ENCODE measurements at places on chromosomes 5 and 9.

DNA sequence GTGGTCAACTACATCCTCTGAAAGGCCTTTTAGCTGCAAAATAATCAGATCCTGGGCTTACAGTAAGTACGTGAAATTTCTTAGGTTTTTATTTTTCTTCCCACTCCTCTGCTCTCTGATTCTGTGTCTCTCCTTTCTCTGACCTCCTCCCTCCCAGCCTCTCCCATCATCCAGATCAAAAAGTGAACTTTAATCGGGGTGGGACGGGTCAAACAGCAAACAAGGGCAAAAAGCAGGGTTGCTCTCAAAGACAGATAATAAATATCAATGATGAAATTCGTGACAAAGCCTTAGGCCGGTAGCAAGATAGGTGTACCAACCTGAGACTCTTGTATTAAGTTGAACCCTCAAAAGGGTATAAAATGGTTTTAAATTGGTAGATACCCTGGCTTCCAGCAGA lies 76.1 kb downstream of the RANBP17 start:
- DNase-seq: no peak

GRCh38 chr5:74389531-74390305 lies 250.8 kb downstream of the ENC1 start:
- no peak for DNase-seq

GRCh38 chr5:180825768-180826525 lies 23.3 kb upstream of the MGAT1 start:
- no peak for DNase-seq

GRCh38 chr5:39943811-39944210 lies 519.0 kb upstream of the DAB2 start:
- no peak for DNase-seq

GRCh38 chr9:37036776-37037502 lies 2.9 kb upstream of the PAX5 start:
- DNase-seq: no peak

GRCh38 chr5:142973932-142974331 lies 203.8 kb downstream of the ARHGAP26 start:
- no peak for DNase-seq

- DNase-seq: peak; percentile 51
These were observed 757 bp downstream of the CDC26 start for GRCh38 chr9:113274474-113275156.

GRCh38 chr9:84711936-84712335 lies 42.4 kb downstream of the NTRK2 start:
- no peak for DNase-seq

- DNase-seq: peak; percentile 55
These were observed 61.2 kb downstream of the TMEM174 start for GRCh38 chr5:73234204-73234555.

DNA sequence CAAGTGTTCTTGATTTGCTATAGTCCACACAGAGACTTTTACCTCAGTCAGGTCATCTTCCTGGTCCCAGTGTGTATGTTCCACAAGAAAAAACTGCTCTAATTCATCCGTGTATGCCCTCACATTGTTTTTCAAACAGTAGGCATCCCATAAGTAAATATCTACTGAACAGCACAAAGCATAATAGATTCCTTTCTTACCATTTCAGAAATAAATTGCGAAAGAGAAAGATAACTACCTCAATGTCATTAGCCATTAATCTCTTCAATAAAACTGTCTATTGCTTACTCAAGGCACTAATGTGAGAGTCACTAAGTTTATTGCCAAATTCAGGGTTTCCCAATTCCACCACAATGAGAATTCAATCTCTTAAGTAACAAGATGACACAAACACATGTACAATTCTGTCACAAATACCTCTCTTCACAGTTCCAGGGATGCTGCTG lies 9.6 kb downstream of the FBXW2 start:
- DNase-seq: no peak

GRCh38 chr9:123371805-123372590 lies 16.0 kb downstream of the CRB2 start:
- no peak for DNase-seq

DNA sequence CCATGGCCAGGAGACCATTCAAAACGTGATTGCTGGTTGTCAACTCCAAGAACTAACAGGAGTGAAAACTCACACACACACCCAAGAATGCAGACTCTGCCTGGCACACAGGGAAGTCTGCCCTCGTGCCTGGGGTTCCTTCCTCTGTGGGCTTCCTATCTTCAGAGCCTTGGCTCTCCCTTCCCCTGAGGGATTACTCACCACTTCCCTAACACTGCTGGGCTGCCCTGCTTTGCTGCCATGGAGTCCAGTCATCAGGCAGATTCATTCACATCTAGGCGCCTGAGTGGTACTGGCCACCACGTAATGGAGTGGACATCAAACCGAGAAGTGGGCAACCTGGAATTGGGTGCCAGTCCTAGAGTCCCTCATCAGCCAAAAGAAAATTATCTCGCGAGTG lies 76.4 kb upstream of the PRSS3 start:
- no peak for DNase-seq

GRCh38 chr9:137492464-137493363 lies 33.6 kb upstream of the NSMF start:
- peak; percentile 31 for DNase-seq

- DNase-seq: no peak
These were observed 18.6 kb downstream of the MED10 start for GRCh38 chr5:6359555-6360322.

- DNase-seq: no peak
These were observed 51.5 kb downstream of the PSD2 start for GRCh38 chr5:139847091-139847490.

- DNase-seq: no peak
These were observed 8.7 kb downstream of the PPP6C start for GRCh38 chr9:125180876-125181275.

DNA sequence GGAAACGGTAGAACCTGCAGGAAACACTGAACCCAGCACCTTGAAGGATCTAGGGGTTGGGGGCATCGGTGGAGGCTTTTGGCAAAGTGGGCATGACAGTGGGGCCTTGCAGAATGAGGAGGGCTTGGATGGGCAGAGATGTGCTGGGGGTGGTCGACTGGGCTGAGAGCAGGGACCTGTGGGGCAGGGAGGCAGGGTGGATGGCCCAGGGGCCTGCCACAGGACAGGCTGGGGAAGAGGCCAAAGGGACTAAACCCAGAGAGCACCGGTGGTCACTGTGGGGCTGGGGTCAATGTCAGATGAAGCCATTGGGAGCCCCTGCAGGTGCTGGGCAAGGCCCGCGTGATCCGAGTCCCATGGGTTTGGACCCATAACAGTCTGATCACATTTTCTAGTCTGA lies 175.3 kb downstream of the DAB2IP start:
- DNase-seq: no peak

- DNase-seq: no peak
These were observed 67.3 kb upstream of the TNFAIP8 start for GRCh38 chr5:119288379-119289033.

- no peak for DNase-seq
These were observed 19.3 kb downstream of the QRFP start for GRCh38 chr9:130877300-130877699.

- DNase-seq: no peak
These were observed 34.1 kb downstream of the CXXC5 start for GRCh38 chr5:139682016-139682975.

GRCh38 chr5:136276946-136277345 lies 84.0 kb upstream of the SMIM32 start:
- no peak for DNase-seq

GRCh38 chr5:105751908-105752307 lies 1918.8 kb downstream of the EFNA5 start:
- DNase-seq: no peak

DNA sequence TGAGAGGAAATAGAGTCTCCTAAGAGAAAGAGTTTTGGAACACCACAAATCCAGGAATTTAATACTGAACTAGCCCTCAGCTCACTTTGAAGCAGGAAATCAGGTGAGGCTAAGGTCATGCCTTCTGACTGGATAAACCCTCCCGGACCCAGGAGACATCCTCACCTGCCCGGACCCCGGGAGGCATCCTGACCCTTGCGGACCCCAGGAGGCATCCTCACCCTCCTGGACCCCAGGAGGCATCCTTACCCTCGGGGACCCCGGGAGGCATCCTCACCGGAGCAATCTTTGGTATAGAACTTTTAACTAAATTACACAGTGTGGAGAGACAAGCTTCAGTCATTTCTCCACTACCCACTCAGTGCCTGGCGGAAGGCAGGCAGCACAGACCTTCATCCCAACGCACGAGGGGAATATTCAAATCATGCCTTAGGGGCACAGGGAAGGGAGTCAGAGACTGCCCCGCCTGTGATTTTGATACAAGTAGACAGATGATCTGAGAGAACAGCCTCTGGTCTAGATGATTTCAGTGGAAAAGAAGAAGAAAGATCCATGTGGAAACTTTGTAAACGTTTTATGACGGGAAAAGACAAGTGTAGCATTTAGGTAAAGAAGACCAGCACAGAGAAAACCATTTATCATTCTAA lies 21.3 kb downstream of the STXBP1 start:
- no peak for DNase-seq

All from WERI-Rb-1 (cell line).